ENCODE measurements at places on chromosomes 5 and 9.

DNA sequence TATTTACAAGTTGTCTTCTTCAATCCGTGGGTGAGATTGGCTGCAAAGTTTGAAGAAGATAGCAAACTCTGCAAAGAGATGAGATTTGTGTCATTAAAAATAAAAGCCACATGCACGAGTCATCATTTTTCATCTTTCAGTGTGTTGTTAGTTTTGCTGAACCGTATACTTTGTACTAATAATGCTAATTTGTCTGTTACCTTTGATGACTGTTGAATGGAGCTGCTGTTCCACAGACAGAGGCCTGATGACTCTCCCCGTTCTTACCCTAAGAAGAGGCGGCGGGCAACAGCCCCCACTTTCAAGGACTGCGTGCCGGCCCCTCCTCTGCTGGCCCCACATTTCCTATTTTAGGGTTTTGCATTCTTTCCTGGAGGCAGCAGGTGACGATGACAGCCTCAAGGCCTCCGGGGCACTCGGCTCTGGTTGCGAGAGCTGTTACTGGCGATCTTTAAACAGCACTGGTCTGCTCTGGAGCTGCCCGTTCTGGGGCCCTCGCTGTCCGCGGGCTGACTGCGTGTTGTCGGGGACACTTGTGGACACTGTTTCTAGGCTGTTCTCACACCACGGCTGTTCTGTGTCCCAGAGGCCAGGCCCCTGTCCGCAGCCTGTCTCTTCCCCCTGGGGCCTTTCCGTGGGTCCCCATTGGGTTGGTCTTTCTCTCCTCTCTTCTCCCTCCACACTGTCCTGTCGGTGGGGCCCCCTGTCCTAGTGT, 35.1 kb downstream of the NDUFS6 start:
- no peak for DNase-seq

- no peak for DNase-seq
Measured at GRCh38 chr9:72150661-72151060, 1.4 kb downstream of the GDA start.

GRCh38 chr9:29796291-29796952, 2223.1 kb upstream of the C9orf72 start:
- no peak for DNase-seq

DNA sequence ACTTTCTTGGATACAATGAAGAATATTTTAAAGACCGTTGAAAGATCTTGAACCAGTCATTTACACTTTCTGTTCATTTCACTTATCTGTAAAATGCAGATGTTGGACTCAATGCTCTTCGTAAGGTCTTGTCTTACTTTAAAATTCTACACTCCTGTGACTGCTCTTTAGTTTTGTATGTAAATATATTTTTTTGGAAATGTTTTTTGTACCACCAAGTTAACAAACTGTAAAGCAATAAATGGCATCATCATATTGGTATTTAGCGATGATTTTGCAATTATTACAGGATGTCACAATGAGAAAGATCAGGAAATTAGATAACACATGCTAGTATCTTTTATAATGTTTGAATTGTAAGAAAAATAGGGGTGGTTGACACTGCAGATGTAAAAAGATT, 80.8 kb upstream of the GNAQ start:
- no peak for DNase-seq

- DNase-seq, result no peak
Measured at GRCh38 chr5:178332210-178332641, 99.6 kb upstream of the PHYKPL start.

All from NCI-H2081 treated with DMSO at 0.1 percent for 48 hours (cell line).